NCI-H1105 treated with DMSO at 0.1 percent for 48 hours (cell line): ENCODE measurements at places on chromosomes 12 and 14.

GRCh38 chr14:92625213-92625612 is 111.6 kb downstream of the RIN3 start:
- no peak for DNase-seq

GRCh38 chr12:113136128-113136989 is 798 bp upstream of the RASAL1 start:
- DNase-seq, result no peak

DNA sequence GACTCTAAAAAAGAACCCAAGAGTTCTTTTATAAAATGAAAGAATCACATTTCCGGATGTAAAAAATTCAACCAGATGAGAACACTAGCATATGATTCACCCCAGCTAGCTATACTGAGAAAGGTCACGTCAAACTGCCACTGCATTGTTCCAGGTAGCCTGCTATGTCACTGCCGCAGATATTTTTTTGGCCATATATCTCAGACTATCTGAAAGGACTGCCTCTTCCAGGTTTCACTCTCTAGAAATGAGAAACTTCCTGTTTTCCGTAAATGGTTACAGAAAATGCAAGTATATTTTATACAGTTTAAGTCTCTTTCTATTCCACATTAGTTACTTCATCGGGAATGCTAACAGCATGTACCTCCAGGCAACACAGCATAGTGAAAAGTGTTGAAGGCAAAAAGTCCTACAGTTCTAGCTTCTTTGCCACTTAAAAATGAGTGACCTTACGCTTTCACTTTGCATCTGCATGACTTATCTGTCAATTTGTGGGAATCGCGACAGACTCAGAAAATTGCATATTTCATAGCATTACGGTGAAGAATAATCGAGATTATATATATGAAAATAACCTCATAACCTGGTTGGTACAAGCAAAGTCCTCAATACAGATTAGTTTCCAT is 105.2 kb downstream of the MED13L start:
- DNase-seq, result no peak

DNA sequence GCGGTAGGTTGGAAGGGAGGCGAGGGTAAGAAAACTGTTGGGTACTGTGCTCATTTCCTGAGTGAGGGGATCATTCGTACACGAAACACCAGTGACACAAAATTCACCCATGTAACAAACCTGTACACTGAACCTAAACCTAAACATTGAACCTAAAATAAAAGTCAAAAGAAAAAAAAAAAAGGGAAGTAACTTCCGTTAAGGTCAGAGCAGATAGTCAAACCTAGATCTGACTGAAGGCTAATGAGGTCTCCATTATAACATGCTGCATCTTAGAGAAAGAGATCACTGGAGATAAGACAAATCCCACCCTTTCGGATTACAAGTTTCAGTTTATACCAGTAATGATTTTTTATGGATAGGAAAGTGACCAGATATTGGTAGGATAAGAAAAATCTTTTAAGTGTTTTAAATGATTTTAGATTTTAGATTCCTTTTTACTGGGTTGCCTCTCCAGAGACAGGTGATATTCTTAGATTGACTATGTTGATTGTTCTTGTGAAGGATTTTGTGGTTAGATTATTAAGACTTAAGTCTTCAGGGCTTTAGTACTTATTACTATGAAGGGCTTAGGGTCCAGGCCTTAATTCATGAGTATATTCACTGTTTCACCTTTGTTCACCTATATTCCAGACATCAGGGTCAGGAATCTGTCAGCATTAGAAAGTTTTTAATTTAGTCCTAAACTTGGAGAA is 11.2 kb upstream of the NCKAP1L start:
- no peak for DNase-seq

DNA sequence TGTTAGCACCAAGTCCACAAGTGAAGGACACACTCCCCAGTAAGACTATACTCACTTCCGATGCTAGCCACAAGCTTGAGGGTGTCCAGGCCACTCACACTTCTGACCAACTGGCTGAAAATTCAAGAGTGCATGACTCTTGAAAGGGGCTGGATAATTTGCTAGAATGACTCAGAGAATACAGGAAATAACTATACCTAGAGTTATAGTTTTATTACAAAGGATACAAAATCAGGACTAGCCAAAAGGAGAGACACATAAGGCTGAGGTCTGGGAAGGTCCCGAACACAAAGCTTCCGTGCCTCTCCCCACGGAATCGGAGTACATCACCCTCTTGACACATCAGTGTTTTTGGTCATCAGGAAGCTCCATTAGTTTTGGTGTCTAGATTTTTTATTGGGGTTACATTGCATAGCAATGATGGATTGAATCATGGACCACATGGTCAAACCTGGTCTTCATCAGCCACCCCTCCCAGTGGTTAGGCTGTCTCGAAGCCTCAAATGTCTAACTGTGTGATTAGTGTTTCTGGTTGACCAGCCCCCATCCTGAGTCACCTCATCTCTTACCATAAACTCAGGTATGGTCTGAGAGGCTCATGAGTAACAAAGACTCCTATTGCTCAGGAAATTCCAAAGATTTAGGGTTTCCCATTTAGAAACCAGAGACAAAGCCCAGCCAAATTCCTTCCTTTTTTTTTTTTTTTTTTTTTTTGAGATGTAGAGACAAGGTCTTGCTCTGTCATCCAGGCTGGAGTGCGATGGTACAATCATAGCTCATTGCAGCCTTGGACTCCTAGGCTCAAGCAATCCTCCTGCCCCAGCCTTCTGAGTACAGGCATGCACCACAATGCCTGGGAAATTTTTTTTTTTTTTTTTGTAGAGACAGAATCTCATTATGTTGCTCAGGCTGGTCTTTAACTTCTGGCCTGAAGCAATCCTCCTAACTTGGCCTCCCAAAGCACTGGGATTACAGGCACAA is 472.0 kb upstream of the TBX3 start:
- no peak for DNase-seq

GRCh38 chr14:55720796-55721195 is 140.8 kb downstream of the KTN1 start:
- no peak for DNase-seq

DNA sequence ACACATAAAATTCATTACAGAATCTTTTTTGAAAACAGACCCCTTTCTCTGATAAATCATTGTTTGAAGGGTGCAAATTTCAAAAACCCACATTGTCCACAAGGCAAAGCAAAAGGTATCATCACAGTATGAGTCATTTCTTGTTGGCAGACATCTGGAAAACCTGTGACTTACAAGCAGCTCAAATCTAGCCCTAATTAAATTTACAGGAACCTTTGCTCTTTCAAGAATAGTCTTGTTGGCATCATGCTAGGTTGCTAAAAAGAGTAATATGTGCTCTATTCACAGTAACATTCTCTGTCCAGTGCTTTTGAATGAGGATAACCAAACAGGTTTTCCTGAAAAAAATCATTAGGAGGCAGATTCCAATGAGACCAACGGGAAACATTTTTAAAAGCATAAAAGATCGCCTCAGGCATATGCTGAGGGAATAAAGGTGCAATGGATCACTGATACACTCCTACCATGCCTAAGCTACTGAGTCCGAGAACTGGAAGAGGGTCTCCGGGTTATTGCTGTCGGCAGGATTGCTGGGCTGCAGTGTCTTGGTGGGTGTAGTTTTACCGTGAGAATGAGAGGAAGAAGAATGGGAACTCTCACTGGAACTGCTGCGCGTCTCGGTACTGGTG is 55.5 kb upstream of the TTC7B start:
- DNase-seq, result no peak

DNA sequence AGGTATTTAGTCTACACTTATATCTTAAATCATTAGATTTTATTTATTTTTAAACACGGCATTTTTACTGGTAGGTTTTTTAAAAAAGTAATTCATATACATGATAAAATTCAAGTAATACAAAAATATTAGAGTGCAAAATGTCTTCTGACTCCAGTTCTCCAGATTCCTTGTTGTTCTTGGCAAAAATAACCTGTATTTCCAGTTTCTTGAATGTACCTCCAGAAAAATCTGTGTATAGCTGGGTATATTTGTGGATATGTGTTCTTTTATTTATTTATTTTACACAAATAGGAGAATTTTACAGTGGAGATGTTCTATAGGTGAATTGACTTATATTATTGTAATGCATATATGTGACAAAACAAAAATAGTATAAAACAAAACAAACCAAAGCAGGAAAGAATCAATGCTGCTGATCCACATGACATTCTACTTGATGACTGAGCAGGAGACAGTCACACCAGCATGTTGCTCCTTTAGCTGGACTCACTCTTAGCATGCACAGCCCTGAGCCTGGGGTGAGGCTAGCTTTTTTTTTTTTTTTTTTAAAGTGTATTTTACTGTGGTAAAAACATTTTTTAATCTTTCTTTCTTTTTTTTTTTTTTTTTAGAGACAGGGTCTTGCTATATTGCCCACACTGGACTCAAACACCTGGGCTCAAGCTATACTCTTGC is 42.2 kb upstream of the SLC38A2 start:
- no peak for DNase-seq

DNA sequence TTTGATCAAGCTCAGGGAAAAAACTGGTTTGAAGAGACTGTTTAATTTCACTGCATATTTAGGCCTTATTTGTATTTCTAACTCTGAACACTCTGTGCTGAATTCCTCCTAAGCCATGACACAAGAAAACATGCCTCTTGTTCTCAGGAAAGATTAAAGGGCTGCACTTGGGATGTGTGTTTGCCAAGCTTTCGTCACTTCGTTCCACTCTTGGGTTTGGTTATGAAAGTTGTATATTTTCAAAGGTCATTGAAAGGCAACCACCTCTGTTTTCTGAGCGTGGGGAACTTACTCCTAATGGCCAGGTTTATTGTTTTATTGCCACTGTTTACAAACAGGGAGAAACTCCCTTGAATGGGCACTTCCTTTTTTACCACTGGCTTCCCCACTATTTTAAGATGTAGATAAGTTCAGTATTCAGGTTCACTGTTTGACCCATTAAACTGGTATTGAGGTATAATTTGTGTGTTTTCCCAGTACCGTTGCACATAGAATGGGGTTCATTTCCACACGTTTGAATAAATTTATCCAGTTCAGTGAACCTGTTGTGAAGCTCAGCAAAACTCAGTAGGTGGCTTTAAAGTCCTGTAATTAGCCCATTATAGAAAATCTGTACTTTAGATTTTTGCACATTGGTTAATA is 65.3 kb downstream of the NKX2-1 start:
- no peak for DNase-seq
